Activated CD4-positive, alpha-beta T cell treated with anti-CD3 and anti-CD28 coated beads for 1 hour (primary cell): ENCODE measurements at places on chromosomes 16 and 17.

DNA sequence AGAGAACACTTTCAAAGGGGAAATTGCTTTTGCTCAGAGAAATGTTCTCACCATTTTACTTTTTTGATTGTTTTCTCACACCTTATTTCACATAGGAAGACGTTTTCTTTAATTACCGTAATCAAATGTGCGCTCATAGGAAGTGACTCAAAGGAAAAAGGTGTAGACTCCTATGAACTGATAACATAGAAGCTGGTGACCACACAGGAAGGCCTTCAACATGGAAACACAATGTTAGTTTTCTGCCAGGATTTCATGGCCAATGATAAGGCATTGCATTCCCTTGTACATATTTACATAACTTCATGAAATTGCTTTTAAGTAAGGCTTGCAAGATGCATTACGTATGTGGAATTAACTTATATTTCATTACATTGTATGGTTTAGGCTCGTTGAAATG is 40.9 kb upstream of the KCNJ16 start:
- DNase-seq: no peak

- no peak for DNase-seq
Observed at GRCh38 chr17:82276938-82277337, 3.4 kb upstream of the CSNK1D start.

GRCh38 chr16:59878999-59879398 is 1144.9 kb upstream of the GOT2 start:
- no peak for DNase-seq

- no peak for DNase-seq
Observed at GRCh38 chr17:48564188-48565021, 13.7 kb downstream of the HOXB4 start.

- no peak for DNase-seq
Observed at GRCh38 chr17:49952912-49953497, 16.0 kb upstream of the DLX4 start.

- peak; percentile 27 for DNase-seq
Observed at GRCh38 chr16:50282010-50282538, 15.7 kb downstream of the ADCY7 start.

DNA sequence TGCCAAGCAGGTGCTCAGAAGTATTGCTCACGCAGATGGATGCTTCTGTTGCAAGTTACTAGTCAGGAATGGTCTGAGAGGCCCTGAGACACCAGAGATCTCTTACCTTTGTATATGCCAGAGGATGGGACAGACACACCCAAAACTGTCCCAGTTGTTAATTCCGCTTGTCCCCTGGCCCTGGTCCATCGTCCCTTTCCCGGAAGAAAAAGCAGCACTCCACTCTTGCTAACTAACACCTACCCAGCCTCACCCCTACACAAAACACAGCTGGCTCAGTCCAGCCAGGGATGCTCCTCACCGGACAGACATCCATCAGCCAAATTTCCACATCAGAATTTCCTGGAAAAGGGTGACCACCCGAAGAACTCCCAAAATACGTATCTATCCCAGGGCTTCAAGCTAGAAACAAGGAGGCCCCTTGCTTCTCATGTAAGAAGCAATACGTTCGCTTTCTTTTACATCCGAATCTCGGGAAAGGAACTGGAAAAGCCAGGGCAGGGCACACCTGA is 2.0 kb downstream of the GAS7 start:
- no peak for DNase-seq

GRCh38 chr17:47915776-47916398 is 19.9 kb downstream of the SP2 start:
- no peak for DNase-seq

GRCh38 chr17:59766491-59766890 is 59.0 kb downstream of the VMP1 start:
- no peak for DNase-seq

DNA sequence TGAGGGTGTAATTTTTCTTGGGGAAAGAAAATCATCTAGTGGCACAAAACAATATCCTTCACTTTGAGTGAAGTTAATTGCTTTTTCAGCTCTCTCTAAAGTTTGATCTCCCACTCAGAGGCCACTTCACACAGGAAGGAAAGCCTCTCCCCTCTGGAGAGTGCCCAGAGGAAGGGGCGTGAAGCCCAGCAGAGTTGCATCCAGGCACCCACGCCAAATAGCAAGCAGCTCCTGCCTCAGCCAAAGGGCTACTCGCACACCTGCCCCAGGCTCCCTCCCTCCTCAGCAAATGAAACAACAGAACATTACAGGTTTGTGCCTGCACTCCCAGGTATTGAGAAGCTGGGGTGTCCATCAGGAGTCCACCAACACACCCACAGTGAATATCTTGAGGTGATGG is 183.0 kb upstream of the RPL38 start:
- DNase-seq: no peak

- DNase-seq: no peak
Observed at GRCh38 chr17:19787733-19788357, 39.7 kb upstream of the ALDH3A1 start.

GRCh38 chr17:82776454-82776853 is 24.6 kb downstream of the TBCD start:
- DNase-seq: no peak

DNA sequence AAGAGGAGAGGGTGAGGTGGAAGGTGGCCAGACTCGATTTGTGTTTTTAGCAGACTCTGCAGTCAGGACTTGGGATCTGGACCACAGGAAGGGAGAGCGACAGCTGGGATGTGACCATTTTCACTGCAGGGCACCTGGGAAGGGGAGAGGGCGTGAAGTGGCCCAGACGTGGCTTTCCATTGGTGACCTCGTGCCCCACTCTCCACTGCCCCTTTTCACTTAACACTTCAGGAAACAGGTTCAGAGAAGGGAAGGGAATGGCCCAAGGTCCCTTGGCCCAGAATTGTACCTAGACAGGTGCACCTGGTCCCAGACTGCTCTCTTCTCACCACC is 22.9 kb upstream of the MPRIP start:
- no peak for DNase-seq

DNA sequence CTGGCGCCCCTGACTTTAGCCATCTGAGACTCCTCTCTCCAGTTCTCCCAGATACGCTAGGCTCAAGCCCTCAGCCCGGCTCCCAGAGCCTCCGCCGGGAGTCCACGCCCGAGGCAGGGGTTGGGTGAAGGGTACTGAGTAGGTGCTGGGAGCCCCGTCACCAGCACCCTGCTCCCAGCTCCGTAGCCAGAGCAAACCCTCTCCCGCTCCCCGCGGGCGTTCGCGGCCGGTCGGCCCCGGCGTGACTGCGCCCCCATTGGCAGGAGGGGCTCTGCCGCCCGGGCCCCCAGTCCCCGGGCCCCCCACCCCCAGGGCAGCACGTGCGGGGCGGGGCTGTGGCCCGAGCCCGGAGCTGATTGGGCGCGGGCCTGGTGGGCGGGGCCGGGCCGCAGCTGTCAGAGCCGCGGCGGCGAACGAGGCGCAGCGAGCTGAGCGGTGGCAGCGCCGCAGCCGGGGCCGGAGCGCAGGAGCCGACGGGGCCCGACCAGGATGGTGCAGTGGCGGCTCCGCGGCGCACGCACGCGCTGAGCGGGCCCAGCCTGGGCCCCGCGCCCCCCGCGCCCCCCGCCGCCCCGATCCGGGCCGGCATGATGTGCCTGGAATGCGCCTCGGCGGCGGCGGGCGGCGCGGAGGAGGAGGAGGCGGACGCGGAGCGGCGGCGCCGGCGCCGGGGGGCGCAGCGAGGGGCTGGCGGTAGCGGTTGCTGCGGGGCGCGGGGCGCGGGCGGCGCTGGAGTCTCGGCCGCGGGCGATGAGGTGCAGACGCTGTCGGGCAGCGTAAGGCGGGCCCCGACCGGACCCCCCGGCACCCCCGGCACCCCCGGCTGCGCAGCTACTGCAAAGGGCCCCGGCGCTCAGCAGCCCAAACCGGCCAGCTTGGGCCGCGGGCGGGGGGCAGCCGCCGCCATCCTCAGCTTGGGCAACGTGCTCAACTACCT is at the start of gene SPNS2:
SPNS2 (plus strand) TSS at position 421 of the 937 bp plus-strand sequence; CDS start at position 588, 167 bp downstream.
- peak; percentile 49 for DNase-seq

GRCh38 chr17:76529224-76530094 is 8.1 kb downstream of the CYGB start:
- no peak for DNase-seq

- peak; percentile 9 for DNase-seq
Observed at GRCh38 chr17:1882836-1883235, 53.0 kb downstream of the RPA1 start.

DNA sequence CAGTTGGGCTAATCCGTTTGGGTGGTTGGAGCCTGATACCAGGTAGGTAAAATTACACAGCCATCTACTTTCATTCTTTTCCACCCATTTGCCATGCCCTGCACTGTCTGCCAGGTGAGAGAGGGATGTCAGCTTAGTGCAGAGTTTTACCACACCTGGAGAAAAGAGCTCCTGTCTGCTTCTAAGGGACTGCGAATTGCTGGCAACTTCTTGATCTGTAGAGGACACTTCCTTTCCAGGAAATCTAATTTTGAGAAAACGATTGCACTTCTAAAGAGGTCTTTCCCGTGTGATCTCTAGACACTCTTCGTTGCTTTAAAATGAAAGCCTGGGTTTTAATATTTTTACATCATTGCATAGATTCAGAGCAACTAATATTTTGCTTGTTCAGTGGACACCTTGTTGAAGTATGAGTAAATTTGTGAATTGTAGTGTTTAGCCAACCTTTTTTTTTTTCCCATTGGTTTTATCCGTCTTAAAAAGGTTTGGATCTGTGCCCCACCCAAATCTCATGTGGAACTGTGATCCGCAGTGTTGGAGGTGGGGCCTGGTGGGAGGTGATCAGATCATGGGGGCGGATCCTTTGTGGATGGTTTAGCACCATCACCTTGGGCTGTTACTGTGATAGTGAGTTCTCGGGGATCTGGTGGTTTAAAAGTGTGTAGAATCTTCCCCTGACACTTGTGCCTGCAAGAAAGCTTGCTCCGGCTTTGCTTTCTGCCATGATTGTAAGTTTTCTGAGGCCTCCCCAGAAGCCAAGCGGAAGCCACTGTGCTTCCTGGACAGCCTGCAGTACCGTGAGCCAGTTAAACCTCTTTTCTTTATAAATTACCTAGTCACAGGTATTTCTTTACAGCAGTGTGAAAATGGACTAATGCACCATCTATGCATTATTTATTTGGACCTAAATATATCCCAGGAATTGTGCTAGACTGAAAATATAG is 104.6 kb downstream of the PRKCA start:
- DNase-seq: no peak

- DNase-seq: no peak
Observed at GRCh38 chr17:59561042-59561441, 4.4 kb upstream of the DHX40 start.

DNA sequence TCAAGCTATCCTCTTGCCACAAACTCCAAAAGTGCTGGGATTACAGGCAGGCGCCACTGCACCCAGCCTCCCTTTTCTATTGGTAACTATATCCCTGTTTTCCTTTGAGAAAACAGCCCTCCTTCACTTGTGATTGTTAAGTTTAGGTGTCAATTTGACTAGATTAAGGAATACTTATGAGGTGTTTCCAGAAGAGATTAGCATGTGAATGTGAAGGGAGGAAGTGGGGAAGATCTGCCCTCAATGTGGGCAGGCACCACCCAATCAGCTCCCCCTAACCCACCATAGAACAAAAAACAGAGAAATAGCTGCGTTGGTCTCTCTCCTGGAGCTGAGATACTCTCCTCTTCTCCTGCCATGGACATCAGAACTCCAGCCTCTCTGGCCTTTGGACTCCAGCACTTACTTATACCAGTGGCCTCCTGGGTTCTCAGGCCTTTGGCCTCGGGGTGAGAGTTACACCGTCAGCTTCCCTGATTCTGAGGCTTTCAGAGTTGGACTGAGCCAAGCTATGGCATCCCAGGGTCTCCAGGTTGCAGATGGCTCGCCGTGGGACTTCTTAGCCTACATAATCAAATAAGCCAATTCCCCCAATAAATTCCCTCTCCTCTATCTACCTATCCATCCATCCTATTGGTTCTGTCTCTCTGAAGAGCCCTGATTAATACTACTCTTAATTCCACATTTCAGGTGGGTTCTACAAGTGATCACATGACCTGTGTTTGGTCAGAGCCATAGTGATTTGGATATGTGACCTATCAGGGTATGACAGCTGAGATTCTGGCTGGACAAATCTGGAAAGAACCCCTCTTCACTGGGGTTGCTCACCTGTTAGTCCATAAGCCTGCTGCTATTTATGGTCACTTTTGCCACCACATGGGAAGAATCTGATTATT is 12.0 kb upstream of the STAT3 start:
- DNase-seq: no peak

DNA sequence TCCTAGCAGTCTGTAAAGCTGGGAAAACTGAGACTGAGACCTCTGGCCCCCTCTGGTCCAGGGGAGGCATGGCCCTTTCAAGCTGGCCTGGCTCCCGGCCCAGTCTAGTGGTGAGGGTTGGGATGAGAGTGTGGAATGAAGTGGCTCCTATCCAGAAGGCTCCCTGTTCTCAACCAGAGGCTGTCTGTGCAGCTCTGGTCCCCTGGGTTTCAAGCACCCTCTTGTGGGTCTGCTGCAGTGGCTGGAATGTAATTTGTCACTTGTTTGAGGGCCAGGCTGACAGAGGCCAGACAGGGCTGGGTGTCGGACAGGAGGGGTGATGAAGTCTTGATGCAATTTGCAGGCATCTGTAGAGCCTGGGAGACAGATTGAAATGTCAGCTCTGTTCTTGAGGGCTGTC is 22.1 kb upstream of the PHF12 start:
- no peak for DNase-seq
